ENCODE measurements at places on chromosomes 3 and 15.

DNA sequence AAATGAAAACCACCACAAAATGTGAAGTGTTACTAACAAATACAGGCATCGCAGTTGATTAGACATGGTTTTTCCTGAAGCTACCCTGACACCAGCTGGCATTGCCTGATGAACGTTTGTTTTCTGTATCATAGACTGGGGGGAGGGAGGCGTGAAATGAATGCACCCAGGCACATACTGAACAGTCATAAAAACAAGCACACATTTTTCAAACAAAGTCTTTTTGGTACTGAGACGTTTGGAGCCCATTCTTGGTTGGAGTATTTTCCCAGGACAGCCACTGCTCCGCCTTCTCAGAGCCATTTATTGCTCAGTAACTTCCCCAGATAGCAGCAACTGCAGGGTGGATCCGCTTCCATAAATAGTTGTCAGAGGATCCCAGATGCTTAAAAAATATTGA is 52.4 kb downstream of the KLF13 start:
- no peak for DNase-seq

DNA sequence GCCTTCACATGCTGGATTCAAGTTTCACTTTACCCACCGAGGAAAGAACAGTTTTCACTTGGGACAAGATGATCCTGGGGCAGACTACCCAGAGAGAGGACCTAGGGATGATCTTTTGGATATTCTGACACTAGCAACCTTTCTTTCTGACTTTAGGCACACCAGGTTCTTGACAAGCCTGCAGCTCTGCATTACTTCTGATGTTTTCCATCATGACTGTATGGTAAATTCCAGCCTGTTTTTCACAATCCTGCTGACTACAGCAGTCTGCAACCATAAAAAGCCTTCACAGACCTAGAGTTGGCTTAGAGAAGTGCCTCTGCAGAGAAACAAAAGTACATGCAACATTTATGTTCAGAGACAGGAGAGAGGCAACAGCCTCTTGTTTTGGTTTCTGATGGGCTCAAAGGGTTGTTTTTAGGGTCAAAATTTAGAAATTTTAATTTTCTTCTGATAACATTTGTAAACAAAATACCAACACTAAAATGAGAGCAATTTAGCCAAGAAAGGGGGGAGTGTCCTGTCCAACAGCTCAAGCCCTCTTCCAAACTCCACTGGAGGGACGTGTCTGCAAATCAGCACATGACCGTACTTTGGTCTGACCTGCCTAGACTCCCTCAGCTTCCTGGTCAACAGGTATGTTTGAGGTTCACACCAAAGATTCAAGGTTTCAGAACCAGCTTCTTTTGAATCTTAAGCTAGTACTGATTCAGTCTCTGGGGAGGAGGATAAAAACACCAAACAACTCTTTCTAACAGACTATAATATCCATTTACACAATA is 799 bp downstream of the ABI3BP start:
- DNase-seq, result no peak

DNA sequence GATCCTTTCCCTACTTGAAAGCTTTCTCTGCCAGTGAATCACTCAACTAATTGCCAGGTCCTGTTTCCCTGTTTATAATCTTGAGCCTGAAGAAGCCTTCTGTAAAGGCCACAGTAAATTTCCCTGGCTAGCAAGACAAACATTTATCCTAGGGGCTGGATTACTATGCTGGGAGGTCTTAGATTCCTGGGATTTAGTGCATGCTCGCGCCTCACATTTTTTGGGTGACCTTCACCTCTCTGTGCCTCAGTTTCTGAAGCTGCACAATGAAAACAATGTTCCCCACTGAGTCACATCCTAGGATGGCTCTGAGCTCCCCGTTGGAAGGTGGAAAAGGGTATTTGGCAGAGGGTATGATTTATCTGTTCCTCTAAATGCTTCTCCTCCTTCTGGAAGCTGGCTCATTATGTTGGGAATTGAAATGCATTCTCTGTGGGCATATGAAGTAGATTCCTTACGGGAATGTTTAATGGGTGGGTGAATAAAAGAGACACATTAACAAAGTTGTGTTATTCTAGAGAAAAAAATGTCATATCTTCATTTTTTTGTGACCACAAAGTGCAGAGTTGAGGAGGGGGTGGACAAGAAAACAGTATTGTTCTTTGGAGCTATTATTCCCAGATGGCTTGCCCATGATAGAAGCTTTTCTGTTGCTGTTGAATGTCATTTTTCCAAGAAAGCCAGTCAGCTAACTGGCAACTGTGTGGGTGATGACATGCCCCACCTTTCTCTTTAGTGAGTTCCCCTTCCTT is 32.4 kb downstream of the LSM3 start:
- no peak for DNase-seq

GRCh38 chr3:160157321-160157720 is 67.9 kb upstream of the C3orf80 start:
- DNase-seq, result no peak

GRCh38 chr3:13112521-13113345 is 39.5 kb upstream of the IQSEC1 start:
- DNase-seq, result no peak

DNA sequence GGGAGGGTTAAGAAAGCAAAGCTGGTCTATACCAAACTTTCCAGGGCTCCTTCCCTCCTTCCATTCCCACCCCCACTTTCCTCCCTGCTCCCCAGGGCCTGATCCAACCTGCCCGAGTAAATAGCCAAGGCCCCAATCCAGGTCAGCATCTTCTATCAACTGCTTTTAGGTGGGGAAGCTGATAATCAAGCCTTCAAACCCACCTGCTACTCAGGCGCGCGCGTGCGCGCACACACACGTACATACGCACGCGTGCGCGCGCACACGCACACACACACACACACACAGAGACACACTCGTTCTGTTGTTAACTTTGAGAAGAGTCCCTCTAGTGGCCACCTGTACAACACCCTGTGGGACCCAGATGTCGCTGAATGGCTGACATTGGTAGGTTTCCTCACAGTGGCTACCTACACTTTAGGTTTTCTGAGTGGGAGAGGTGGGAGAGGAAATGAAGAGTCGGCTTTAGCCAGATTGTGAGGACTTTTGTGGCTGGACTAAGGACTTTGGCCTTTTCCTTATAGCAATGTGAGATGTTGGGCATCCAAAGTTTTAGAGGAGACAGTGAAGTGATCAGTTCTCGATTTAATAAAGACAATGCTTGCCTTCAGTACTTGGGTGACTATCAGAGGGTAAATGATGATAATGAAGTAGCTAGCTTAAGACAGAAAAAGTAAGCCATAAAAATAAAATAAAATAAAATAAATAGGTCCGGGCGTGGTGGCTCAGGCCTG is 179.9 kb upstream of the C2CD4B start:
- peak; percentile 81 for DNase-seq

- no peak for DNase-seq
Observed at GRCh38 chr3:46085421-46086082, 58.3 kb upstream of the XCR1 start.

DNA sequence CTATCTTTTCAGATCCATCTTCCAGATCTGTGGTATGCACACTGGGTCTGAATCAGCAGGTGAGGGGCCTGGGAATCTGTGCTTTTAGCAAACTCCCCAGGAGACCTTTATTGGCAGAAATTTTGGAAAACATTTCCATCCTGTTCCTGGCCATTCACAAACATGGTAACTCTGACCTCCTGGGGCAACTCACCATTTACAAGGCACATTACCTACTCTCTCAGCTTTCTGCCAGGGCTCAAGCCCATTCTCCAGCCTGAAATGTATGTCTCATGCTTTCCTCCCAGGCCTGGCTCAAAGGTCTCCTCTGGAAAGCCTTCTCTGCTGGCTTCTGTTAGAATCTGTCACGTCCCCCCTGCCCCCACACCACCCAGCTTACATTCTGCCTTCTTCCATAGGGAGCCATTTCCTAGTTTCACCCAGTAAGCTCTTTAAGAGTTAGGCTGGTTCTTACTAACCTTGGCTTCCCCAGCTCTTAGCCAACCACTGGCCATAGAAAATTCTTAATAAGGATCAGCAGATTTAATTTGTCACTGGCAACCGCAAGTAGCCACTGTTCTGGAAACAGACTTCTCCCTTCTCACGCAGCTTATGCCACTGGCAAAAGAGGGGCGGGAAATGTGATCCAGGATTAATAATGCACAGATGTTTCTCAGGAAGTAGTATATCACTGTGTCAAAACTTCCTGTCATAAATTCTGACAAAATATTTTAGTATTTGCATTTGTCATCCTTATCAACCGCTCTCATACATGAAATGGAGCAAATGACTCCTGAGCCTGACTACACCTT is 55.0 kb downstream of the RORA start:
- DNase-seq, result no peak

DNA sequence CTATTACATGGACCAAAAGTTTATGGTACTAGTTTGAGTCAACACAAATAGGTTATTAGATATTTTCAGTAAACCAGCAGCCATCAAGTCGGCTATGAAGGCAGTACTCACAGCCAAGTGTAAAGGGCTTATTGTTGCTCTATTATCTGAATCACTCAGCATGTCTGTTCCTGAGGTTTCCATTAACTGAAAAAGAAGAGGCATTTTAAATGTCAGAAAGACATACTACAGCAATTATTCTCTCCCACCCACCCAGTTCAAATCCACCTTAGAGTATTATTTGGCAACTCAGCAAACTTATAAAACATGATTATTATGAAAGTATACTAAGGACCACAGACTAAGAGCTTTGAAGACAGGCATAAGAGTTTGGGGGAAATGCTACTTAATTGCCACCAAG is 93.1 kb downstream of the BTD start:
- DNase-seq, result no peak

DNA sequence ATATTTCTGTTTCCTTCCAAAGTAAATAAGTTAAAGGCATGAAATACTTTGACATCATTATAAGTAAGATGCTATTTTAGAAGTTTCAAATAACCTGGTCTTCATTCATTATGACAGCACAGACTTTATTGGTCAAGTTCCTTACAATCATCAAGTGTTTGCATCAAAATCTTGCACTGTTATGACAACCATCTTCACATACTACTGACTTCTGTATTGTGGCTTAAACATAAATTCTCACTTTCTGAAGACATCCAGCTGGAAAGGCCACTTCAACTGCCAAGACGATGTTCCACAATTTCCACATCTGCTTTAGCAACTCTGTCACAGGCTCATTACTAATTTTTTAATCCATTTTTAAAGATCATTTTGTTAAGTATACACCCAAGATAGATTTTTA is 408.0 kb downstream of the MECOM start:
- DNase-seq, result no peak

DNA sequence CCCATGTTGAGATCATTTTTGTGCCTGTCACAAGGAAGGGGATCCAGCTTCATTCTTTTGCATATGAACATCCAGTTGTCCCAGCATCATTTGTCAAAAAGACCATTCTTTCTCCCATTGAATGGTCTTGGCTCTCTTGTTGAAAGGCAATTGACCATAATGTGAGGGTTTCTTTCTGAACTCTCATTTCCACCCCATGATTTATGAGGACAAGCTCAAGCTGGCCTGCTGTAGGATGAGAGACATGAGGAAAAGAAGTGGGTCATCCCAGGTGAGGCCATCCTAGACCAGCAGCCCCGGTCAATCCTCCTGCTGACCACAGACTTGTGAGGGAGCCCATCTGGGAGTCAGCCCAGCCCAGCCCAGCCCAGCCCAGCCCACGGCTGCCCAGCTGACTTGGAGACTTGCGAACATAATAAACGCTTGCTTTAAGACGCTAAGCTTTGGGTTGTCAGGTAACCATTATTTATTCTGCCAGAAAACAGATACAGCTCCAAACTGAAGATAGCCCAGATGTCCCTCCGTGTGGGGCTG is 69.0 kb downstream of the LINGO1 start:
- no peak for DNase-seq

GRCh38 chr3:189502676-189503257 is 128.4 kb upstream of the TP63 start:
- DNase-seq, result no peak

DNA sequence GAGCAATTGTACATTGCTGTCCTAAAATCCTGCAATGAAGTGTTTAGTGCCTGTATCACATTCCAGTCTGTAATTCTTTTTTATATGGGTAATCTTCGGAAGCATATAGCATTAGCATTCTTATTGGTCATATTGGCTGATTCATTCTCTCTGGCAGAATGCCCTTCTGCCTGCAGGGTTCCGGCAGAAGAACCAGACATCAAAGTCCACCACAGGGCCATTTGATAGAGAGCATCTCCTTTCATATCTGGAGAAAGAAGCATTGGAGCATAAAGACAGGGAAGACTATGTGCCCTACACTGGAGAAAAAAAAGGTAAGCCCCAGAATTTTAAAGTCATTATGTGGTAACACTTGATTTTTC is 39.6 kb downstream of the TMOD3 start:
- peak; percentile 94 for DNase-seq

DNA sequence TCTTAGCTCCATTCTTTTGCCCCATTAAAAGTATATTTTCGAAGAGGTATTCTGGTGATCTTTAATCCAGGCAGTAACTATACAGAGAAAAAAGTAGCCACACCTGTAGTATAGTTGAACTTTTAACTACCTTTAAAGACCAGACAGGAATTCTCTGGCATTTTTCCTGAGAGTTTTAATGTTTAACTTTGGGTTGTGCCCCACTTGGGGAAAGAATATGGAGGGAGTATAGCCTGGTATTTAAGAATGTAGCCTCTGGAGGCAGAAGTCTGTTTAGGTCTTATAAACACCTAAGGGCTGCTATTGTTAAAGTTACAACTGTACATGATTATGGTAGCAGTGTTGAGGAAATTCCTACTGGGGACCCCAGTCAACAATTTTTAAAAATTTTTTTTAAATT is 19.3 kb downstream of the C3orf85 start:
- peak; percentile 55 for DNase-seq

GRCh38 chr3:151563305-151563704 is 102.4 kb upstream of the IGSF10 start:
- no peak for DNase-seq

- DNase-seq, result no peak
Observed at GRCh38 chr3:184059424-184059823, 6.6 kb downstream of the HTR3C start.

- DNase-seq, result no peak
Observed at GRCh38 chr3:4738737-4739274, 240.4 kb upstream of the BHLHE40 start.

- no peak for DNase-seq
Observed at GRCh38 chr15:85593809-85594445, 200.8 kb downstream of the KLHL25 start.

GRCh38 chr15:99446565-99447496 is 119.0 kb upstream of the MEF2A start:
- no peak for DNase-seq

- DNase-seq, result no peak
Observed at GRCh38 chr3:65148687-65149086, 460.9 kb upstream of the ADAMTS9 start.

Measured in LoVo (cell line).